Liver (tissue), 10 donors: ENCODE measurements at places on chromosomes 6 and 20.

DNA sequence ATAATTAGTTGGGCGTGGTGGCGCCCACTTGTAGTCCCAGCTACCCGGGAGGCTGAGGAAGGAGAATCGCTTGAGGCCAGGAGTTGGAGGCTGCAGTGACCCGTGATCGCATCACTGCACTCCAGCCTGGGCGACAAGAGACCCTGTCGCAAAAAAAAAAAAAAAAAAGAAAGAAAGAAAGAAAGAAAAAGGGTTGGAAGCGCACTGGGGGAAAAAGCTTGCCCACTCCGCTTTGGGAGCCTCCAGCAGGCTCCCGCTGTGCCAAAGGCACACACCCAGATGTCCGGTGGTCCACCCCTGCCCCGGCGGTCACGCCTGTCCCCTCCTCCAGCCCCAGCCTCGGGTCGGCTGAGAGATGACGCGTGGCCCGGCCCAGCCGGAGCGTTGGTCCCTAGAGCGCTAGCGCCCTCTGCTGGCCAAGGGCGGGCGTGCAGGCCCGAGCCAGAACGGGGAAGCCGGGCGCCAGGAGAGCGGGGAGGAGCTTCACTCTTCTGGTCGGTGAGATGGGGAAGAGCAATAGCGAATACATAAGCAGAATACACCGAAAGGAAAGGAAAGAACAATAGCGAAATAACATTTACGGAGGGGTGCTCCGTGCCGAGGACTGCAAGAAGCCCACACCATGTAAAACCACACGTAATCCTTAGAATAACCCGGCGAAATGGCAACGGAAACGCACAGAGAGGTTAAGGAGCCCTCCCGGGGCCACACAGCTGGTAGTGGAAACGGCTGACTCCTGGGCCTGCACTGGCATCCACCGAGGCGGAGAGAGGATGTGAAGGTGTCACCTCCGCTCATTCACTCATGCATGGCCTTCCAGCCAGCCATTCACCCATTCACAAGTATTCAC lies 41.7 kb downstream of the UBE2V1 start:
- peak overlapping the region; percentile 34 for H3K4me3 ChIP-seq
- peak; percentile 97 for DNase-seq
- no peaks in the 10 kb centered on the region for H3K4me1 ChIP-seq
- no peaks in the 10 kb centered on the region for H3K36me3 ChIP-seq
- no peak overlapping the region for H3K27ac ChIP-seq
- no peaks in the 10 kb centered on the region for H3K27me3 ChIP-seq

DNA sequence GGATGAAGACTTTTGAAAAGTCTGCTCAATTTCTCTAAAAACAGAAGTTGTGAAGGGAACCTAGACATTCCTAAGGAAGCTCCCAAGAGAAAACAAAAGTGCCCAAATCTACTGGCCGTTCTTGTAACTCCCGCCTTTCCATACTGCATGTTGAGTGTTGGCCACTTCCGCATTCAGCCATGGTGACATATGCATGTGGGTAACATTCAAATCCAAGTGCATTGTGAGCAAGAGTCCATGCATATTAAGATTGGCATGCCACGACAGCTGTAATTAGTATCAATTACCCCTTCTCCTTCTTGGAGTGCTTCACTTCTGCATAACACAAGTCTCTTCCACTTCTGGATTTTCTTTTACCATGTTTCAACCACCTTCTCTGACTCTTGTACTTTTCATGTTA lies 8.4 kb downstream of the SLC35D3 start:
- DNase-seq: no peak
- H3K4me3 ChIP-seq: no peak overlapping the region
- no peaks in the 10 kb centered on the region for H3K36me3 ChIP-seq
- no peaks in the 10 kb centered on the region for H3K4me1 ChIP-seq

GRCh38 chr20:35467339-35468224 lies 12.2 kb downstream of the CEP250 start:
- peaks cover 3% of the 10 kb centered on the region for H3K4me1 ChIP-seq
- no peak for DNase-seq
- no peak overlapping the region for H3K4me3 ChIP-seq
- H3K27me3 ChIP-seq: no peaks in the 10 kb centered on the region
- peaks cover 17% of the 10 kb centered on the region for H3K36me3 ChIP-seq

DNA sequence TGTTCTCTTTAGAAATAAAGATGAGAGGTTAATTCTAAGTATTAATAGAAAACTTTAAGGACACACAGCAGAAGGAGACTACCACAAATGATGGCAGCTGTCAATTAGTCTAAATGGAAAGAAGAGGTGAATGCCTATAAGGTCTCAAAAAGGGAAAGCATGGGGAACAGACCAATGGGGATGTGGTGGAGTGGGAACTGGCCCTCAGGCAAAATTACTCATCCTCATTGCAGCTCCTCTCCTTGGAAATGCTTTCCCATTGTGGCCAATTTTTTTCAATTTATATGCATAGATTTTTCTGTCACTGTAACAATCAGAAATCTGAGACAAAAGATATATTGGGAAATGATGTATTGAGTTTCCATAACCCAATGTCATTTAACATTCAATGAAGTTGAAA lies 222.9 kb upstream of the DEFB112 start:
- H3K4me3 ChIP-seq: no peak overlapping the region
- H3K27ac ChIP-seq: no peak overlapping the region
- H3K4me1 ChIP-seq: no peaks in the 10 kb centered on the region
- DNase-seq: no peak
- no peaks in the 10 kb centered on the region for H3K27me3 ChIP-seq
- no peaks in the 10 kb centered on the region for H3K36me3 ChIP-seq

DNA sequence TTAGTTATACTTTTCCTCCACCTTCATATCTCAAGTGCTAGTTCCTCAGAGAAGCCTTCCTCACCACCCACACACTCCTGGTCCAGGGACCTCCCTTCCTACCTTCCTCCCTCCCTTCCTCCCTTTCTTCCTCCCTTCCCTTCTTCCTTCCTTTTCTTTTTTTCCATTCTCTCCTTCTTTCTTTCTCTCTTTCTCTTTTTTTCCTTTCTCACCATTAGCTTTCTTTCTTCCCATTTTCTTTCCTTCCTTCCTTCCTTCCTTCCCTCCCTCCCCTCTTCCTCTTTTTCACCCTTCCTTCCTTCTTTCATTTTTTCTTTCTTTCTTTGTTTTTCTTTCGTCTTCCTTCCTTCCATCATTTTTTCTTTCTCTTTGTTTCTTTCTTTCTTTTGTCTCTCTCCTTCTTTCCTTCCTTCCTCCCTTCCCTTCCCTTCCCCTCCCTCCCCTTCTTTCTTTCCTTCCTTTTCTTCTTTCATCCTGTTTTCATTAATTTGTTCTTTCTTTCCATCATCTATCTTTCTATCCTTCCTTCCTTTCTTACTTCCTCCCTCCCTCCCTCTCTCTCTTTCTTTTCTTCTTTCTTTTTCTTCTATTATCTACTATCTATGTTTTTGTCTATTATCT lies 416.0 kb downstream of the PLCB1 start:
- no peaks in the 10 kb centered on the region for H3K4me1 ChIP-seq
- DNase-seq: no peak

- H3K4me1 ChIP-seq: no peaks in the 10 kb centered on the region
- H3K27ac ChIP-seq: no peak overlapping the region
- H3K4me3 ChIP-seq: no peak overlapping the region
- no peak for DNase-seq
Measured at GRCh38 chr6:105626295-105627158, 223.6 kb upstream of the PREP start.

DNA sequence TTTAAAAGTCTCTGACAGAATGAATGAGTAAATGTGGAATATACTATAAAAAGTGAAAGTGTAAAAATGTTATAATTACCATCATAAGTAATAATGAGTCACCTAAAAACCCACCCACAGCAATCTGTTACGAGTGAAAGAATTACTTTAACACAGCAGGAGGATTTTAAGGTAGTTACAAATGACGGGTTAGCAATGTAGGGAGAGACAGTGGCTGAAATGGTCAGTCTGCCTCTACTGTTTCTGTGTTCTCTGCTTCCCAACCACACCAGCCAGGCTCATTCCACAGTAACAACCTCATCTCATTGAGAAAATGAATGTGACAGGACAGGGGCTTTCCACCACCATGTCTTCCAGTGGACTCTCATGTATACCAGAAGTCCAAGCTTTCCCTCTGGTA lies 124.4 kb upstream of the KCNK16 start:
- no peaks in the 10 kb centered on the region for H3K4me1 ChIP-seq
- no peaks in the 10 kb centered on the region for H3K36me3 ChIP-seq
- H3K27ac ChIP-seq: no peak overlapping the region

- no peak for DNase-seq
- H3K36me3 ChIP-seq: no peaks in the 10 kb centered on the region
- H3K4me1 ChIP-seq: peaks cover 21% of the 10 kb centered on the region
Measured at GRCh38 chr6:13539572-13539971, 34.8 kb upstream of the SIRT5 start.

DNA sequence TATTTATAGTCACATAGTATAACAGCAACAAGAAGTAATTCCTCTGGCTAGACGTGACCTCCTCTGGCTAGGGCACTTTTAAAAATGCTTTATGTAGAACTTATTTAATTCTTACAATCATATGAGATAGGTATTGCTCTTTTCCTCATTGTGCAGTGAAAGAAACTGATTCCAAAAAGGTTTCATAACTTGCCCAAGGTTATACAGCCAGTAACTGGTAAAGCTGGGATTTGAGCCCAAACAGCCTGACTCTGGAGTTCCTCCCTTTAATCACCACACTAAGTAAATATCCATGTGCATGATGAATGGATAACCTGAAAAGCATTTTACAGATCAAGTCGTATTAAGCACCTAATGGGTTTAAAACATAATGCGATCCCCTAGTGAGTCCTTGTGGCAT lies 214.6 kb downstream of the PRL start:
- no peak overlapping the region for H3K4me3 ChIP-seq
- no peaks in the 10 kb centered on the region for H3K27me3 ChIP-seq
- H3K4me1 ChIP-seq: no peaks in the 10 kb centered on the region
- H3K36me3 ChIP-seq: no peaks in the 10 kb centered on the region

GRCh38 chr20:37567671-37568588 lies 40.3 kb upstream of the BLCAP start:
- no peak for DNase-seq
- no peak overlapping the region for H3K4me3 ChIP-seq
- no peaks in the 10 kb centered on the region for H3K27me3 ChIP-seq
- no peak overlapping the region for H3K27ac ChIP-seq
- no peaks in the 10 kb centered on the region for H3K36me3 ChIP-seq

DNA sequence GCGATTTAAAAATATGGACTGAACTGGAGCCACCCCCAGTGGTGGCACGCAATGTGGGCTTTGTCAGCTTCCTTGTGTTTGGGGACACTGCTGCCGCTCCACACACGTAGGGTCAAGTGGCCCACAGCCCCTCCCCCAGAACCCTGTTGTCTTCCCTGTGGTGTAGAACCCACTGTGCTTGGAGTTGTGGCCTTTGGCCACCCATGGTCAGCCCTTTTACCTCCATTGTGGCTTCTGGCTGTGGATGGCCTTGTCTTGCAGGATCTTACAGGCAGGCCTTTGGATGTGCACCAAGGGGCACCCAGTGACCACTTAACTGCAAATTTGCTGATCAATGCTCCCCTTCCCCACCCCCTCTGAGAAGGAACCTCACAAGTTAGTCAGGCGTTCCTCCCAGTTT lies 2.0 kb upstream of the LEMD2 start:
- DNase-seq: no peak
- H3K27me3 ChIP-seq: no peaks in the 10 kb centered on the region
- no peak overlapping the region for H3K27ac ChIP-seq
- no peak overlapping the region for H3K4me3 ChIP-seq
- peaks cover 20% of the 10 kb centered on the region for H3K4me1 ChIP-seq
- no peaks in the 10 kb centered on the region for H3K36me3 ChIP-seq

- DNase-seq: no peak
- no peaks in the 10 kb centered on the region for H3K4me1 ChIP-seq
- no peak overlapping the region for H3K4me3 ChIP-seq
- no peaks in the 10 kb centered on the region for H3K36me3 ChIP-seq
- H3K27me3 ChIP-seq: no peaks in the 10 kb centered on the region
- H3K27ac ChIP-seq: no peak overlapping the region
Measured at GRCh38 chr6:16596616-16597331, 164.5 kb downstream of the ATXN1 start.

GRCh38 chr6:273551-274058 lies 18.7 kb upstream of the DUSP22 start:
- no peak overlapping the region for H3K4me3 ChIP-seq
- no peak overlapping the region for H3K27ac ChIP-seq
- no peaks in the 10 kb centered on the region for H3K27me3 ChIP-seq
- DNase-seq: no peak
- no peaks in the 10 kb centered on the region for H3K36me3 ChIP-seq
- no peaks in the 10 kb centered on the region for H3K4me1 ChIP-seq

GRCh38 chr6:64254558-64254957 lies 619.0 kb downstream of the PHF3 start:
- no peak overlapping the region for H3K4me3 ChIP-seq
- H3K27me3 ChIP-seq: no peaks in the 10 kb centered on the region
- H3K27ac ChIP-seq: no peak overlapping the region
- no peaks in the 10 kb centered on the region for H3K36me3 ChIP-seq

- peaks cover 10% of the 10 kb centered on the region for H3K4me1 ChIP-seq
- DNase-seq: no peak
- H3K4me3 ChIP-seq: no peak overlapping the region
- H3K27me3 ChIP-seq: no peaks in the 10 kb centered on the region
- no peaks in the 10 kb centered on the region for H3K36me3 ChIP-seq
Measured at GRCh38 chr20:328975-329695, 3.8 kb downstream of the SOX12 start.

- no peak overlapping the region for H3K4me3 ChIP-seq
- no peak for DNase-seq
- no peak overlapping the region for H3K27ac ChIP-seq
- no peaks in the 10 kb centered on the region for H3K36me3 ChIP-seq
Measured at GRCh38 chr6:166461821-166462460, 79.2 kb upstream of the MPC1 start.

GRCh38 chr6:15452182-15452941 lies 206.5 kb downstream of the JARID2 start:
- H3K27me3 ChIP-seq: no peaks in the 10 kb centered on the region
- H3K36me3 ChIP-seq: no peaks in the 10 kb centered on the region
- H3K4me3 ChIP-seq: no peak overlapping the region

GRCh38 chr6:17846762-17847161 lies 140.0 kb upstream of the NUP153 start:
- H3K36me3 ChIP-seq: peaks cover 11% of the 10 kb centered on the region
- H3K27ac ChIP-seq: no peak overlapping the region
- no peak overlapping the region for H3K4me3 ChIP-seq
- no peaks in the 10 kb centered on the region for H3K27me3 ChIP-seq
- H3K4me1 ChIP-seq: peaks cover 2% of the 10 kb centered on the region

DNA sequence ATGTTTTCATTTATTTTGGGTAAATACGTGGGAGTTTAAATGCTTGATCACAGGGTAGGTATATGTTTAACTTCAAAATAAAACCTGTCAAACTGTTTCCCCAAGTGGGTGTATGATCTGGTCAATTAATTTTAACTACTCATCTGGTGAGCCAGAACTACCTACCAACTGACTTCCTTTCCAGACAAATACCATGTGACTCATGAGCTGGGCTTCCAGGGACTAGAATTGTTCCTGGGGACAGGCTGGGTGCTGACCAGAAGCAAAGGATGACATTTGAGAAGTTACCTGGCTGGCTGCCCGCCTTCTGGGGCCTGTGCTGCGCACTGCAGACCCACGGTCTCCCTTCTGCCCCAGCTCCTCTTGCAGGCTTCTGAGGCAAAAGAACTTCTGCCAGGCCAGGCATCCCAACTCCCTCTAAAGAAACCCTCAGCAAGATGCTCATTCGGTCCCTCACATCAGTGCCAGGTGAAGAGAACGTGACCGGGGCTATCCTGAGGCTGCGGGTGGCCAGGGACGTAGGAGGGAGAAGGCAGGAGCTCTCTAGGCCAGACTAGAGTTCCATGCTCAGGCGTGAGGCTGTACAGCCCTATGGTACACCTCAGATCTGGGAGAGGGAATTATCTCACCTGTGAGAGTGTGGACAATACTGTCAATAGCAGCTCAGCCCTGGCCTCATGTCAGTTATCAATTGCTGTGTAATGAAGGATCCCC lies 103.6 kb downstream of the JPH2 start:
- DNase-seq: no peak
- no peaks in the 10 kb centered on the region for H3K27me3 ChIP-seq
- no peaks in the 10 kb centered on the region for H3K4me1 ChIP-seq
